Esophagus muscularis mucosa (tissue), 4 donors: ENCODE measurements at places on chromosomes 1 and 21. TPM values are rescaled to one million over a fixed set of nuclear protein-coding genes. Genes with fewer than 3 reads are reported as not detected.

- DNase-seq, result no peak
Measured at GRCh38 chr1:177082855-177083693, 81.4 kb downstream of the ASTN1 start.

DNA sequence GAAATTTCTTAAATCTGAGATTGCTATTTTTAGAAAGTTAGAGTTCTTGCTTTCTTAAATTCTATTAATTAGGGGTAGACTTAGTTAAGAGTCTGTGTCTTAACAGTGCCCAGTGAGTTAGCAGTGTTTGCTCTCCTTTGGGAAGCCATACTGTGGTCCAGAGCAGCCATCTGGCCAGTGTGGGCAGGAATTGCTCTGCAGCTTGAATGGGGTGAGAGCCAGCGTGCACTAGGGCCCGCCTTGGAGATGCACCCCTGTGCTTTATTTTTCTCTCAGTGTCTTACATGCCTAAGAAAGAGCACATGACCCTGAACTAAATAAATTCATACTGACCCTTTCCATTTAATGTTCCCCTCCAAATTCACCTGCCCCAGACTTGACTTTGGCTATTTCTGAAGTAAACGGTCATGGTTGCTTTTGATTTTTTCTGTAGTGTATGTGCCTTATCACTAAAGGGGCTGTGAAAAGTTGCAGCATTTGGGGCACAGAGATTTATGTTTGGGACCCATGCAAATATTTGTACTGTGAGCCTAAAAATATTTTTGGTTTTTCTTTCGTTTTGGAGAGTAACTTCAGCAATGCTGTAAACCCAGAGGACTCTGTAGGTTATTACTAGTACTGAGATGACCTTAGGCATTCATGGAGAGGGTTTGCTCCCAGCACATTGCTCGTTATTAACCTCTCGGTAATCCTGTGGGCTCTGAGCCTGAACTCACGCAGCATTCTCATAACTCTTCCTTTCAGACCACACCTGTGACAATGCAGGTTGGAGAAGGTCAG, 21.3 kb upstream of the KCNQ4 start:
- no peak for DNase-seq

Gene C8B
- not detected for total RNA-seq

- DNase-seq, result no peak
Measured at GRCh38 chr1:63640633-63641567, 47.7 kb downstream of the PGM1 start.

Gene OR2L3
- total RNA-seq, result not detected

Gene DCDC2B
- not detected for total RNA-seq

Gene GJA9
- total RNA-seq, result not detected

DNA sequence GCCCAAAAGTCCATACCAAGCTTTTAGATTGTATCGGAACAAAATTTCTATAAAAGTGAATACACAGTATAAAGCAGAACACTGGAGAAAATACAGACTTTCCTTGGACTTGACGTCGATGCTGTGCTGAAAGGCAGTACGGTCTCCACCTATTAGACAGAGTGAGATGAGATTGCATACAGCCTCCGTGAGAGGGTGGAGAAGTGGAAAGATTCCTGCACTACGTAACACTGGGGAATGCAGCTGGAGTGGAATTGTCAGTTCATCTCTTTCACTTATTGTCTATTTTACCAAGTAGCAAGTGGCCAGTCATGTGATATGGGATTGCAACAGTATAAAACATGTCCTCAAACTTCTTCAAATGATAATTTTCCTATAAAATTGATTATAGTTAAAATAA, 209.5 kb downstream of the ZP4 start:
- no peak for DNase-seq

DNA sequence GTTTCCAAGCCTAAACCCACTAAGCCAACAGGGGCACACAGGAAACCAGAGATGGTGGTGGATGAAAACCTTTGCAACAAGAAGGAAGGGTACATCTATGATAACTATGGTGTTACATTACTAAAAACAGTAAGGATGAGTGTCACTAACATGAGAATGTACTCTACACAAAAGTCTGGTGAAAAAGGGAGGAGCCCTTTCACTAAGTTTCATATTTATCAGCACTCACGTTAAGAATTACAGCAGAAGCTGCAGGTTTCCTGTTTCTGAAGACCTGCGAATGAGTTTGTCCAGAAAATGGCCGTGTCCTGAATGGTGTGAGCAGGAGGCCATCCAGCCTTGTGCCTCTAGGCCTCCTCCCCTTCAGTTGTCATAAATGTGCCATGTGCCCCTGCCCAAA, 17.8 kb downstream of the ABCG1 start:
- no peak for DNase-seq

DNA sequence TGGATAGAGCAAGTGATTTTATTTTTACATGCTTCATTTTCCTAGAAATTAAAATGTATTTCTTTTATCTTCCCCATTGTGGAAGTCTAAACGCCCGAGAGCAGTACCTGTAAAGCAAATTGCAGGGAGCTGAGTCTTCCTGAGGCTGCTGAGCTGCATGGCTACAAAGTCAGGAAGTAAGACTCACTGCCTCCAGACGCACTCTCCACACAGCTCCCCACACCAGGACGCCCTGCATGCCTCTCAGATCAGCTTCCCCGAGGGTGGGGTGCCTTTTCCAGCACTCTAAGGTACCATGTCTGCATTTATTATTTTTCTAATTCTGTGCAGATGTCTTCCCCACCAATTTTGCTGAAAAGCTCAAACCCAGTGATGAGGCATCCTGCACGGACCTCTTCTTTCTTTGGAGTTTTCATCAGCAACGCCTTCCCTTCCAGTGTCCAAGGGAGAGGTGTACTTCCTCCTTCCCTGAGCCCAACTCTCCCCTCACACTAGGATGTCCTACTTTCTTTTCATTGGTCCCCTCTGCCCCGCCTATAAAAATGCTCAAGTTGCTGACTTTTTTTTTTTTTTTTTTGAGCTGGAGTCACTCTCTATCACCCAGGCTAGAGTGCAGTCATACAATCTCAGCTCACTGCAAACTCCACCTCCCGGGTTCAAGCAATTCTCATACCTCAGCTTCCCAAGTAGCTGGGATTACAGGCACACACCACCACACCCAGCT, 114.7 kb downstream of the PCNX2 start:
- no peak for DNase-seq

Gene SPRR2F
- total RNA-seq, result not detected

DNA sequence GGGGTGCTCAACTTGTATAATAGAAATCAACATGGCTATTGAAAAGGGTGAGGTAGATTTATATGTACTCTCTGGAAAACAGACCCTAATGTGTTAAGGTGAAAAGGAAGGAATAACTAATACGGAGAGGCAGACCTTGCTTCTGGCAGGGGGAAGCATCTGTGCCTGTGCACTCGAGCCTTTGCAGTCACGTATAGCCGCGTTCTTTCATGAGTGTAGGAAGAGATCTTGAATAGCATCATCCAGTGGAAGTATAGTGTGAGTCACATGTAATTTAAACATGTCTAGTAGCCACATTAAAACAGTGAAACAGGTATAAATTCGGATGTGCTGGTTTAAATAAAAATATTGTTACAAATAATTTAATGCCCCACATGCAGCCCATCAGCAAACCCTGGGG, 3.0 kb downstream of the A3GALT2 start:
- no peak for DNase-seq

Gene SEMA4A
- 3.3 TPM for total RNA-seq

DNA sequence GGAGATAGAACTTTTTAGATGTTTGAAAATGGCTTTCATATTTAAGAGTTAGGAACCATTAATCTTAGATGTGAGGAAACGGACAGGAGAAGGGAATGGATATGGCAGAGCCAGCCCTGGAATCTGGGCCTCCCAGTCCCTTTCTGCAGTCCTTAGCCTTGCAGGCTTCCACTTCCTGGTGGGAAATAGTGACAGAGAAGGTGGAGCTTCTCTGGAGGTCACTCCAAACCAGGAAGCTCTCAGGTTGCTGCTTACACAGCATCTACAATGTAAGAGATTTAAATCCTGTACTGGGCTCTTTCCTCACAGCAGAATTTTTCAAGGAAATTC, 2.5 kb downstream of the S100A11 start:
- no peak for DNase-seq

Gene NTMT2
- total RNA-seq, result not detected

DNA sequence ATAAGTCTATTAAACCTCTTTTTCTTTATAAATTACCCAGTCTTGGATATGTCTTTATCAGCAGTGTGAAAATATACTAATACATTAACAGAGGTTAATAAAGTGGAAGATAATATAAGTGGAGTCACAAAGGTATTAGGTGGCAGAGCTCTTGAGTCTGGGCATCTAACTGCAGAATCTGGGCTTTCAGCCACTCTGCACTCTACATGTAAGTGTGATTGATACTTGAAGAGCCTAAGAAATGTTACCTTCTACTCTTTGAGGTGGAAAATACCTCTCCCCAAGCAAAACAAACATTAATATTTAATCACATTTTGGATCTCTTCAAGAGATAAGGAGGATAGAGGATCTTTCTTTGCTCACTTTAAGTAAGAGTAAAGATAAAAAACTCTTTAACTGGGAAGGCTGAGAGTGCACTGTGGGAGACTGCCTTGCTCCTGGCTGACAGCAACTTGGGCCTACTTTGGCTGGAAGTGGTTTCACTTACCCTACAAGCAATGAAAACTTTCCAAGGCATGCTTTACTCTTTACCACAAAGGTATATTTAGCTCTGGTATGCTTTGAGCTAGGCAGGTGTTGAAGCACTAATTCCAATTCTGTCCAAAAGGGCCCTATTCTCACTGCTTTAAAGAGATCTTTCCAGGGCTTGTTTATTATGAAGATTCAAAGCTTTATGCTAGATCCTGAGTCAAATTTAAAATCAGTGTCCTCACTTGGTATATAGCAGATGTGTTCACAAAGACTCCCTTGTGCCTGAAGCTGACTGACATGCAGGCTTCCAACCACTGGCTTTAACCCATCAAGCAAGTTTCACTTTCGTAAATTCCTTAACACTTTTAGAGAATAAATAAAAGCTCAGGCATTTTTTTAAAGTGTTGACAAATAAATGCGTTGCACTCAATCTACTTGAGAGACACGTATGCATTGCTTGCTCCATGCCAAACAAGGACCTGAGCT, 245.3 kb upstream of the ZP4 start:
- no peak for DNase-seq

DNA sequence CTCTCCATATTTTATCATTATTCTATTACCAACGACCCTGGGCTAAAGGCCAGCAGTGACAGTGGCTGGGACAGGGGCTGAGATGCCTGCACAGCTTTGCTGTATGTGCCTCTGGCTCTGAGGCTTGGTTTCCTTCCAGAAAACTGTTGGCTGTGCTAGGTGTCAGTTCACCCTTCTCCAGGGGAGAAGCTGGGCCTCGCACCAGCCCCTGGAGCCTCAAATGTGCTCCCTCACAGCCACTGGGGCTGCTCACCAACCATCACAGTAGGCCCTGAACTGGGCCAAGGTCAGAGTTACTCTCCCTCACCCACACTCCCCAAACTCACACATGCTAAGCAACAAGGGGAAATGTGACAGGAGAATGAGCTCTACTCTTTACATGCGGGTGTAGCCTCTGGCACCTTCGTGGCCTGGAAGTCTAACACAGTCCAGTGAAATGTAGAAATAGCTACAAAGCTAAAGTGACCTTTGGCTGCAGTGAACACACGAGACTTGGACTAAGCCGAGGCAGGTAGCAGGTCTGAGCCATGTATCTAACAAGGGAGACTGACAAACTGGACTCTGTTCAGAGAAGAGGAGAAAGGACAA, 4.7 kb upstream of the CD160 start:
- DNase-seq, result no peak

GRCh38 chr1:23502951-23503350, 19.0 kb upstream of the ASAP3 start:
- DNase-seq, result no peak

GRCh38 chr1:63888984-63889383, 115.2 kb downstream of the ROR1 start:
- DNase-seq, result no peak

DNA sequence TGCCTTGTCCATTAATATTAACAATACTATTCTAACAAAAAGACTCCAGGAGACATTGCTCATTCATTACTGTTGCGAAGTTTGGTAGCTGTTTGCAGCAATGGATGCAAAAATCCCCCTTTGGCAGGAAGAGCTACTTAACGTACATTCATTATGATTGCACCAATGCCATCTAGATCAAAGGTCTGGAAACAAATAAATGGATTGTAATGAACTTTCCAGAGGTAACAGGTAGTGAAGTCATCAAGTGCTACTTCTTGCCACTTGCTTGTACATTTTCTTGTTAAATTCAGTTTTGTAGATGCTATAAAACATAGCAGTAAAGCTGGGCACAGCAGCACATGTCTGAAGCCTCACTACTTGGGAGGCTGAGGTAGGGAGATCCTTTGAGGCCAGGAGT, 93.9 kb downstream of the DDAH1 start:
- DNase-seq, result no peak

DNA sequence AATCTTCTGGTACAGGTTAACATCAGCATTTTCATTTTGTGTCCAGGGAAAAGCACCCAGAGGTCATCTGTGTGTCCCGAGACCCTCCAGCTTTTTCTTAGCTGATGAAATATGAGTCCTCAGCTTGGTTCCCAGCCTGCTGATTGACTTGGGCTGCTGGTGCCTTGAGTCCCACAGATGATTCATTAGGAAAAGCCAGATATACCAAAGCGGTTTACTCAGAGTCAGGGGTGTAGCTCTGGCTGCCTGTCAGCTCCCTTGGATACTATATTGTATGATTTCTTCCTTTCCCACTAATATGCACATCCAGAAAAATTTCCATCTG, 43.7 kb upstream of the MAB21L3 start:
- no peak for DNase-seq

Gene CFHR1
- not detected for total RNA-seq

GRCh38 chr1:22760455-22760854, 49.8 kb downstream of the EPHB2 start:
- no peak for DNase-seq

GRCh38 chr21:43957128-43957571, 55.0 kb upstream of the TRAPPC10 start:
- no peak for DNase-seq

DNA sequence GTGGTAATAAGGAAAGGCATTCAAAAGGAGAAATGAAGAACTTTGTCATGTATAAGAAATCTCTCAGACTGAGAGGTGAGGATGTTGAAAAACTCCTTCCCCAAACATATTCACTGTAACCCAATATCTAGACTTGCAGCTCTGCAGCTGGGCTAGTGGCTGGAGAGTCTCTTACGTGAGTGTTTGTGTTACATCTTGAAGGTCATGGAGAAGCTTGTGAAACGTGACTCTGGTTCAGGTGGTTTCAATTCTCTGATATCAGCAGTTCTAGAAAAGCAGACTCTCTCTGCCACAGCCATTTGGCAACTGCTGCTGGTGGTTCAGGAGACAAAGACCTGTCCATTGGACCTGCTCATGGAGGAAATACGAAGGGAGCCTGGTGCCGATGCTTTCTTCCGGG, 55.0 kb upstream of the EPHA8 start:
- no peak for DNase-seq

GRCh38 chr1:116087628-116088027, 23.6 kb upstream of the MAB21L3 start:
- DNase-seq, result no peak

- no peak for DNase-seq
Measured at GRCh38 chr21:25176637-25177412, 430.5 kb downstream of the MRPL39 start.

- no peak for DNase-seq
Measured at GRCh38 chr1:161982507-161982895, 41.2 kb downstream of the OLFML2B start.

- no peak for DNase-seq
Measured at GRCh38 chr1:223405507-223405906, 12.3 kb downstream of the CCDC185 start.

- DNase-seq, result no peak
Measured at GRCh38 chr1:230176871-230177411, 109.9 kb downstream of the GALNT2 start.

Gene CFAP141
- not detected for total RNA-seq

- DNase-seq, result no peak
Measured at GRCh38 chr1:19363536-19364152, 51.5 kb downstream of the SLC66A1 start.
